Activated naive CD4-positive, alpha-beta T cell treated with anti-CD3 and anti-CD28 coated beads, Interleukin-2, amount 10 ng/mL, durations not matched to agents 7 days and 5 days (primary cell): ENCODE measurements at places on chromosomes 3 and 15.

DNA sequence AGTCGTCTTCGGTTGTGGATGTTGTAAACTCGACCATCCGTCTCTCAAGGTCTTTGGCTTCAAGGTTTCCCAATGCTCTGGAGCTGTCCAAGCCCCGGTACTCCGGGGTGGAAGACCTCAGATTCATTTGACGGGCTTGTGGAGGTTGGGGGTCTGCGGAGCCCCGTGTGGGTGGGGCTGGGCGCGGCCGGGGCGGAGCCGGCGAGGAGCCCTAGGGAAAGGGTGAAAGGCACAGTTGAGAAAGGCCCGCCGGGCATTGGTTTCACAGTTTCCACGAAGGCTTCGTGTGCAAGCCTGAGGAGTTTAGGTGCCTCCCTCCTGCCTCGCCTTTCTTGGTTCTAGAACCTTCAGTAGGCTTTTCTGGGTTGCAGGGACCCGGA lies 360 bp upstream of the MGA start:
- H3K4me1 ChIP-seq, result peaks cover 40% of the 10 kb centered on the region
- peak overlapping the region; percentile 93 for H3K27ac ChIP-seq
- H3K4me3 ChIP-seq, result peak overlapping the region; percentile 82
- DNase-seq, result no peak
- H3K27me3 ChIP-seq, result peaks cover 56% of the 10 kb centered on the region
- peaks cover 12% of the 10 kb centered on the region for H3K36me3 ChIP-seq

- no peaks in the 10 kb centered on the region for H3K4me1 ChIP-seq
- no peak for DNase-seq
- H3K36me3 ChIP-seq, result no peaks in the 10 kb centered on the region
- H3K27me3 ChIP-seq, result peaks cover 14% of the 10 kb centered on the region
These were observed 604.9 kb upstream of the CFAP20DC start for GRCh38 chr3:59654480-59655417.

DNA sequence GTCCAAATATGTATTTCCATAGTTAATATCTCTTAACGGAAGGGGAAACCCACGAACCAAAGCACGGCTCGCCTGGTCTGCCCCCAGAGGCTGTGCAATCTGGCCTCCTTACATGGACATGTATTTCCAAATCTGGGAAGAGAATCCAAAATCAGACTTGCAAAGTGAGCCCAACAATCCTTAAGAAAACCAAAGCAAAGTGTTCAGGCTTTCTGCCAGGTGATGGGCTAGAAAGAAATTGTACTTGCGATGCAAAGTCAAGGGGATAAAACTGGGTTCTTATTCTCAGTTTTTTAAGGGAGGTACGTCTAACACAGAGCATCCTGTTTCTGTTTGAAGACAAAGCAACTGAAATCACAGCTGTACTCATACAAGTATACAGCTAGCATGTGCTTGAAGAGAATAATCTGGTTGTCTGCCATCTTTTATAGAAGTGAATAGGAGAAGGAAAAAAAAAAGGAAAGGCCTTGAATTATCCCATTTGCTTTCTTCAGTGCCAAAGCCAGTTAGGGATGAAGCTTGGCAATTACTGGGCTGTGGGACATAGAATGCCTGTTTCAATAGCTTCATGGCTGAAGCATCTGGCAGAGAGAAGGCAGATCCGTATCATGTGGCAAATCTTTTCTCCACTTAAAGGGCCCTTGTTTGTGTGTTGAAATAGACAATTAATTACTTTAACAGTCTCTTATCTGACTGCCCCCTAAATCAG lies 48.4 kb downstream of the LRIG1 start:
- peaks cover 40% of the 10 kb centered on the region for H3K36me3 ChIP-seq
- DNase-seq, result no peak
- no peak overlapping the region for H3K27ac ChIP-seq
- peaks cover 12% of the 10 kb centered on the region for H3K4me1 ChIP-seq

DNA sequence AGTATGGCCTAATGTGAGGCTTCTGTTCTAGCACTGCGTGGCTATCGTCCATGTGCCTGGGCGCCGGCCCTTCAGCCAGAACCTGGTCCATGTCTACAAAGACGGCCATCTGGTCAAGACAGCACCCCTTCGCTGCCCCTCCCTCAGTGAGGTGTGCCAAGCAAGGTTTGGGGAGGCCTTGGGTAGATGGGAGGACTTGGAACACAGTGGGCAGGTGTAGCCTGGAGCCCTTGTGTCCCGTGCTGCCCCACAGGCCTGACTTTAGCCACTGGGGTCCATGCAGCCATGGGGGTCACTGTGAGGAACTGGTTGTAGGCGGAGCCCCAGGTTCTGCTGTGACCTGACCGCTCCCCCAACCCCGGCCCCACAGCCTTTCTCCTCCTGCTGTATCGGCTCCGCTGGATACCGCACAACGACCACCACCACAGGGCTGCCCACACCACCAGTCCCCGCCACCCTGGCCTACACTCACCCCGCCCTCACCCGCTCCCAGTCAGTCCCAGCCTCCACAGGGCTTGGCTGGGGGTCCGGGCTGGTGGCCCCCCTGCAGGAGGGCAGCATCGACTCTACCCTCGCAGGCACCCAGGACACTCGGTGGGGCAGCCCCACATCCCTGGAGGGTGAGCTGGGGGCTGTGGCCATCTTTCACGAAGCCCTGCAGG lies 16.6 kb downstream of the NBEAL2 start:
- no peak overlapping the region for H3K4me3 ChIP-seq
- no peak for DNase-seq
- no peaks in the 10 kb centered on the region for H3K27me3 ChIP-seq
- peaks cover 12% of the 10 kb centered on the region for H3K4me1 ChIP-seq

DNA sequence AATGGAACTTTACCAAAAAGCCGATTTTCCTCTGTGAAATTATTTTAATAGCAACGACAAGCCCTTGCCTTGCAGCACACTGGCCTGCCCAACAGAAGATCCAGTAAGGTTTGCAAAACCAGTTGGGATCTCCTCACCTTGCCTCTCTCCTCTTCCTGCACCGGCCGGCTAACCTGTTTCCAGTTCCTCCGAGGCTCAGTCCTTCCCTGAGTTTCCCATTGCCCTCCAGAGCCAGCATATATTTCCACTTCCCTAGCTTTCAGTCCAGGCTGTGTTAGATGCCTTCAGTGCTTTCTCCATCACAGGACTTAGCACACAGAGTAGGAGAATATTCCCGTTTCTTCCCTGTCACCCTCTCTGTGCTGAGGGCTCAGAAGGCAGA lies 60.3 kb downstream of the NOX5 start:
- no peak for DNase-seq
- H3K4me1 ChIP-seq, result peaks cover 10% of the 10 kb centered on the region
- peaks cover 69% of the 10 kb centered on the region for H3K27me3 ChIP-seq
- H3K4me3 ChIP-seq, result no peak overlapping the region
- H3K27ac ChIP-seq, result no peak overlapping the region
- H3K36me3 ChIP-seq, result no peaks in the 10 kb centered on the region

- no peak for DNase-seq
- H3K27ac ChIP-seq, result no peak overlapping the region
These were observed 11.3 kb downstream of the CAND2 start for GRCh38 chr3:12807601-12808359.

GRCh38 chr15:95497634-95498033 lies 832.9 kb upstream of the NR2F2 start:
- no peaks in the 10 kb centered on the region for H3K36me3 ChIP-seq
- no peak for DNase-seq
- peaks cover 10% of the 10 kb centered on the region for H3K4me1 ChIP-seq
- H3K27me3 ChIP-seq, result peaks cover 20% of the 10 kb centered on the region
- no peak overlapping the region for H3K27ac ChIP-seq

GRCh38 chr3:122100591-122101463 lies 45.7 kb downstream of the CD86 start:
- H3K4me3 ChIP-seq, result no peak overlapping the region
- H3K4me1 ChIP-seq, result peaks cover 20% of the 10 kb centered on the region
- H3K36me3 ChIP-seq, result no peaks in the 10 kb centered on the region
- H3K27me3 ChIP-seq, result no peaks in the 10 kb centered on the region
- DNase-seq, result peak; percentile 43

- H3K4me3 ChIP-seq, result no peak overlapping the region
- no peaks in the 10 kb centered on the region for H3K4me1 ChIP-seq
- peaks cover 45% of the 10 kb centered on the region for H3K36me3 ChIP-seq
- peak; percentile 69 for DNase-seq
- no peak overlapping the region for H3K27ac ChIP-seq
- no peaks in the 10 kb centered on the region for H3K27me3 ChIP-seq
These were observed 33.0 kb upstream of the TEX264 start for GRCh38 chr3:51637941-51638471.

DNA sequence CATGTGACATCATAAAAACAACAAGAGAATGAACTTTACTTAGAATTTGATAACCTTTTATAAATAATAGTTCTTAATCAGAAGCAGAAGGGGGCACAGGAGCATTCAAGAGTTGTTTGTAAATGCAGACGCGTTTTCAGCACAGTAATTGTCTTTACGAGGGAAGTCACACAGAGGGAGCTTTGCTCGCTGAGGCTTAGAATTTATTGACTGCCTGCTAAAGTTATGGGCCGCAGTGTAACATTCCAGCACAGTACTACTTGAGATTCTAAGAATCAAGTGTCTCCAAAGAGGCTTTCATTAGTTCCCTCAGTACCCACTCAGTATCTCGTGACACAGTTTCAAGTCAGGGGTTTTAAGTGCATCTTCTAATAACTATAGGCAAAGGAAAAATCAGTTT lies 288.7 kb downstream of the NR2F2 start:
- H3K4me3 ChIP-seq, result no peak overlapping the region
- H3K4me1 ChIP-seq, result no peaks in the 10 kb centered on the region
- no peak for DNase-seq
- H3K27me3 ChIP-seq, result no peaks in the 10 kb centered on the region
- H3K27ac ChIP-seq, result no peak overlapping the region
- no peaks in the 10 kb centered on the region for H3K36me3 ChIP-seq

GRCh38 chr3:193875601-193876321 lies 260.2 kb upstream of the HES1 start:
- no peak overlapping the region for H3K27ac ChIP-seq
- H3K4me1 ChIP-seq, result no peaks in the 10 kb centered on the region
- H3K4me3 ChIP-seq, result no peak overlapping the region
- H3K36me3 ChIP-seq, result no peaks in the 10 kb centered on the region
- DNase-seq, result no peak

GRCh38 chr15:55858661-55859060 lies 115.7 kb upstream of the PRTG start:
- H3K4me1 ChIP-seq, result no peaks in the 10 kb centered on the region
- DNase-seq, result no peak
- H3K27ac ChIP-seq, result no peak overlapping the region
- H3K4me3 ChIP-seq, result no peak overlapping the region
- peaks cover 5% of the 10 kb centered on the region for H3K36me3 ChIP-seq

DNA sequence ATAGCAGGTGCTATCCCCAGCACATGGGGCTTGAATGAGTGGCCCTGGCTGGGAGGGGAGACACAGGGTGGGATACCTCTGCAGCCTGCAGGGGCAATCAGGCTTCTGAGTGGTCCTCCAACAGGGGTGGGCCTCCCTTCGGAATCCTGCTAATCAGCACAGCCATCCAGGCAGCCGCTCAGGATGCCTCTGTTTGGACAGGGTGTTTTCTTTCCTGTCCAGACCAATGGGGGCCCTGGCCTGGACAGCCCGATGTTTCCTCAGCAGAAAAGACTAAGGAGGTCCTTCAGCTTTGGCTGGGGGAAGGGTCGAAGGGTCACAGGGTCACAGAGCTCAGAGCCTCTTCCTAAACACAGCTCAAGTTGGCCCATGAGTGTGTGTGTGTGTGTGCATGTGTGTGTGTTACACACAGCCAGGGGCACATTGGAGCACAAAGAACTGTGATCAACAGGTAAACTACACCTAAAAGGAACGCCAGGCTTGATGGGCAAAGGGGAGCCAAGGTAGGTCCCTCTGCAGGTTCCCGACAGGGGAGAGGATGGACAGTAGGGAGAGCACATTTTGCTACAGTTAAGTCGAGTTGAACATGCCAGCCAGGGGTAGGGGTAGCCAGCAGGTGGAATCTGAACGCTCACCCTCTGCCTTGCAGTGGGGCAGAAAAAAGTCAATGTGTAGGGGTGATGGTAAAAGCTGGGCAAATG lies 1.1 kb upstream of the HAPLN3 start:
- H3K4me1 ChIP-seq, result peaks cover 37% of the 10 kb centered on the region
- no peak for DNase-seq
- H3K27me3 ChIP-seq, result peaks cover 5% of the 10 kb centered on the region

DNA sequence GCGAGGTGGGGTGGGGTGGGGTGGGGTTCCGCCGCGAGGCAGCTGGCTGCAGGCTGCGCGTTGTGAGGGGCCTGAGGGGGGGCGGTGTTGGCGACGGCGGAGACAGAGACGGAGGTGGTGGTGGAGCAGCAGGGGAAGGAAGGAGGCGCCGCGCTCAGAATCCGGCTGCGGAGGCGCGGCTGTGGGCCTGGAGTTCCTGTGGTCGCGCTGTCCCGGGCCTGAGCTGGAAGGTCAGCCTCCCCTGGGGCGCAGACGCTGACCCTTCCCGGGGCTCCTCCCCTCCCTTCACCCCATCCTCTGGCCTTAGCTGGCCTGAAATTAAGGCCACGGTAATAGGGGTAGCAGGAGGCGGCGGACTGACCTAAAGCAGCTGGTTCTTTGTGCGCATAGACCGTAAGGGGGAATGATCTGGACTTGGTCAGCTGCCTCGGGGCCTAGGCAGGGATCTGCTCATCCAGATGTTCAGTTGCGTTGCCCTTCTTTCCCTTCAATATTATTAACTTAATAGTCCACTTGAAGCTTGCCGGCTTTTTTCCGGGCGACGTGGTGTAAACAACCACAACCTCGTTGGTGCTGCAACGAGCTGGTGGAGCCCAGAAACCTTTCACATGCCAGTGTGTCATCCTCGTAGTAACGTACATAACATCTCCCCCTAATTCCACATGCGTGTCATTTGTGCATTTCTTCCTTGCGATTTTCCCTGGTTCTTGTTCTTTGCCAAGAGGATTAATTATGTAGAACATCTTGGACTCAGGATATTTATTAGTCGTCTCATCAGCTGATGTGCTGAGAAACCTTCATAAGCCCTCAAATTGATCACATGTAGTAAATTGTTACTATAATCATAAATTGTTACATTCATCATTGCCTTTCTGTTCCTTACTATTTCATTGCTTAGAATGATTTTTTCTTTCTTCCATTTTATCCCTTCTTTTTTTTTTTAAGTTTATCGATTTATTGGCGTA lies 626 bp downstream of the SEC62 start:
- DNase-seq, result peak; percentile 56
- peaks cover 20% of the 10 kb centered on the region for H3K36me3 ChIP-seq
- H3K4me1 ChIP-seq, result peaks cover 50% of the 10 kb centered on the region

- H3K27ac ChIP-seq, result peak overlapping the region; percentile 40
- no peak for DNase-seq
- peaks cover 34% of the 10 kb centered on the region for H3K4me1 ChIP-seq
- peaks cover 79% of the 10 kb centered on the region for H3K36me3 ChIP-seq
These were observed 3.3 kb downstream of the SNAPC5 start for GRCh38 chr15:66494262-66494661.

DNA sequence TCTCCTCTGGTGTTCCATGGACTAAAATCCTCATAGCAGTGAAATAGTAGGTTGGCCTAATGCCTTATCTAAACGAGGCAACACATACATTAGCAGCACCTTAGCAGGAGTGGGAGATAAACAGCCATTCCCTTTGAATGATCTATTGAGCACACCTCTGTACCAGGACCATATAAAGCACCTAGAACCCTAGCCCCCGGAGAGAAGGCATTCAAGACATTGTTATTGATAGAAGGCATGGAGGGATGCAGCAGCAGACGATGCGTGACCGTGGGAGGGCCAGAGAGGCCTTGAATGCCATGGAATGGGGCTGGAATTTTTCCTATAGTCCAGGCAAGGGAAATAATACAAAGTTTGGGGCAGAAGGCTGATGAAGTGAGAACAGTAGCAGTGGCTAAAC lies 6.6 kb upstream of the SEMA5B start:
- H3K4me3 ChIP-seq, result no peak overlapping the region
- no peak overlapping the region for H3K27ac ChIP-seq
- H3K36me3 ChIP-seq, result no peaks in the 10 kb centered on the region
- H3K4me1 ChIP-seq, result no peaks in the 10 kb centered on the region
